GM12892 (cell line): ENCODE measurements at places on chromosomes 2 and 18.

- DNase-seq = no peak
Observed at GRCh38 chr2:7915302-7916091, 766.4 kb upstream of the ID2 start.

DNA sequence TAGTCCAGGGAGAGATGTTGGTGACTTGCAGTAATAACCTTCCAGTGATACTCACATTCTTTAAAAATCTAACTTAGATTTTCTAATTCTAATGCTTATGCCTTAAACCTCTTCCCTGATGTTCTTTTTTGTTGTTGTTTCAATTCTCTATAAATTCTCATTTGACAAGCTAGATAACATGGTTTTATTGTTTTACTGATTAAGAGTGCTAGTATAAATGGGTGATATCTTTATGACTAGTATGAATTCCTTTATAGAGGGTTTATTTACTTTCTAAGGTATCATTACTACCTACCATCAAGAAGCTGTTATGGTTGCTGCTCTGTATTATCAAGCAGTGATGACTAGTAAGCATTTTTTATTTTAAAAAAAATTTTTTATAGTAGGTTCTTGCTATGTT, 35.0 kb downstream of the ACVR2A start:
- DNase-seq = no peak

DNA sequence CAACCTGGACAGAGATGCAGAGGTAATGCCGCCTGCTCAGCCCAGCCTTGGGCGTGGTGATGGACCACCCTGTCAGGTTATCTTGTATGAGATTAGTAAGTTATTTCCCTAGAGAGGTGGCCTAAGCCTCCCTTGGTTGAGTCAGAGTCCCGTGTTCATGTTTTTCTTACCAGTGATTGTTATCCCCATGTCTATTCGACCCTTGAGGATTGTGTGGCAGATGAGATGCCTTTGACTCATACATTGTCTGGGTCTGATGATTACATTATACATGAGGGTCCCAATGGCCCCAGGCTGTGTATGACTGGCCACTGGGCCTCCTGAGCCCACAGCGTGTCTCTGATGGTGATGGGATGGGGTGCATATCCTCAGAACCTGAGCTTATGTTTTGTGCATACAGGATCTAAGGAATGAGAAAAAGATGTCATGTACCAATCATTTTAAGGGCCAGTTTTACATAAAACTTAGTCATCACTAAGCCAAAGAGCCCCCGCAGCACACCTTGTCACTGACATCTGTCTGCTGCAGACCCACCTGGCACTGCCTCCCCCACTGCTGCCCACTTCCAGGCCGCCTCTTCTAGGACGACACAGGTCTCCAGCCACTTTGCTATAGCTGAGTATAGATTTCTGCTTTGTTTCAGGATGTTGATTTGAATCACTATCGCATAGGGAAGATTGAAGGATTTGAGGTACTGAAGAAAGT, 7.7 kb downstream of the PPP1R7 start:
- no peak for DNase-seq

DNA sequence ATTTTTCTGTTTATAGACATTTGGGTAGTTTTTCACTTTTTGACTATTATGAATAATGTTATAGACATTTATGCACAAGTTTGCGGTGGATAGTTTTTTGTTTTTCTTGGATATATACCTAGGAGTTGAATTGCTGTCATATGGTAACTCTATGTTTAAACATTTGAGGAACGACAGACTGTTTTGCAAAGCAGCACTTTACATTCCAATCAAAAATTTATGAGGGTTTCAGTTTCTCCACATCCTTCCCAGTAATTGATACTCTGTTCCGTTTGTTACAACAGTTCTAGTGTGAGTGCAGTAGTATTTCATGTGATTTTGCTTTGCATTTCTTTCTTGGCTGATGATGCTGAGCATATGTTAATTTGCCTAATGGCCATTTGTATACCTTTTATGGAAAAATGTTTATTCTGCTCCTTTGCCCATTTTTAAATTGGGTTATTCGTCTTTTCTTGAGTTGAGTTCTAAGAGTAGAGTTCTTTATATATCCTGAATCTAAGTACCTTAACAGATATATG, 617.3 kb upstream of the LRATD1 start:
- no peak for DNase-seq

GRCh38 chr2:203453858-203454451, 81.1 kb downstream of the RAPH1 start:
- no peak for DNase-seq

- DNase-seq = no peak
Observed at GRCh38 chr2:237920673-237921072, 46.1 kb upstream of the UBE2F start.

DNA sequence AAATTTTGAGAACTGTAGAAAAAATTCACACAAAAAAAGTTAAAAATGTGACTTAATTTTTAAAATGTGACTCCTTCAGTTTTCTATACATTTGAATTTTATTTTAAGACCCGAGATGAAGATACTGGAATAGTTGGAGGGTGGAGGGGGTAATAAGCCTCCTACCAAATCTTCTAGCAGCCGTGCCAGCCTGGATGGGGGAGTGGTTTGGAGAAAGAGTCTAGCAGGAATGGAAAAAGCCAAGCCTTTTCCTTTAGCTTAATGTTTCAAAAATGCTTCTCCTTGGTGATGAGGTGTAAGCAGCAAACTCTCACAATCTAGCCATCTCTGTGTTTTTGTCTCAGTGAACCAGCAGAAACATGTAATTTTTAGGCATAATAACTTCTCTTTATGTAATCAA, 14.7 kb downstream of the CASP8 start:
- no peak for DNase-seq

DNA sequence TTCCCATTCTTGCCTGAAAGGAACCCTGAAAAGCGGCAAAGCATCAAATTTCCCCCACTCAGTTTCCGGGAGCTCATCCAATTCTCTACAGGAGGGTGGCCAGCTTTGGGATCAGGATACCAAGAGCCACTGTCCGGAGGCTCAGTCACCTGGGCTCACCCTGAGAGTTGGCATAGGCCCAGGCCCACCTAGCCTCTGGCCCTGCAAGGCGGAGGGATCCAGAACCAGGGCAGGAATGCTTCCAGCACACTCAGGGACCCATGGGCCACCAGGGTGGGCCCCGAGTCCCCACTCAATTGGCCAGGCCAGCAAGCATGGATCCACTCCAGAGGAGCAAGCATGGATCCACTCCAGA, 432.9 kb upstream of the MYT1L start:
- DNase-seq = no peak

GRCh38 chr2:110805894-110806452, 73.6 kb downstream of the ACOXL start:
- no peak for DNase-seq
